Spinal cord (tissue), 10 donors: ENCODE measurements at places on chromosomes 5 and 9. TPM values are rescaled to one million over a fixed set of nuclear protein-coding genes. Genes with fewer than 3 reads are reported as not detected.

- DNase-seq, result no peak
Observed at GRCh38 chr9:83061036-83061435, 1.9 kb downstream of the RASEF start.

DNA sequence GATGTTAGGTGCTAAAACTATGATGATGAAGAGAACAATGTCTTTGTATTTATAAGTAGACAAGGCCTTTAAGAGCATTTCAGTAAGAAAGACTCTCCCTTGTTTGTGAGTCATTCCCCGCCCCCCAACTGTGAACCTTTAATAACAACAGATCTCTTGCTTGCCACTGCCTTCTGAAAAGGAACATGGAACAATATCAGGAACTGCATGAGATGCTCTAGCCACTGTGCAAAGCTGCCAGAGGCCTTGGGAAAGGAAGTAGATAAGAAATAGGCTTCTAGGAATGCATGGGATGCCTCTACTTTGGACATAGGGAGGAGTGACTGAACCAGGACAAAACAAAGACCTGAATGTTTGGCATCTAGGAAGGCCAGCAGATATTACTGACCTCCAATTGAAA is 296.1 kb upstream of the MPDZ start:
- no peak for DNase-seq

- no peak for DNase-seq
Observed at GRCh38 chr5:140988608-140989007, 22.3 kb downstream of the PCDHAC2 start.

DNA sequence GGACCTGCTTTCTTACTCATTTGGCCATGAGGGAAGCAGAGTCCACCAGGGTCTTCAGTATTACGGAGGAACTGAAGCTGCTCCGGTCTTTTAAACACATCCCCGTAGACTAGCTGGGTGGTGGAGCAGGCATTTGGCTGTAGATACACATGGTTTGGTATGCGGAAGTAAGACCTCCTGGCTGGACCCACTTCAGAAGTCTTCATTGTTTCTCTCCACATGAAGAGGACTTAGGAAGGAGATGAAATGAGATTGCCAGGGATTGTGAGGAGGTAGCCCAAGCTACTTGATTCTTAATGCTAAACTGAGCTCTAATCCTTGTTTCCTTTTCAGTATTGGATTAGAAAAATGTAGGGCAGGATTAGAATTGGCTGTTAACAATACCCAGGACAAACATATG is 32.9 kb downstream of the STXBP1 start:
- no peak for DNase-seq

- DNase-seq, result no peak
Observed at GRCh38 chr5:2699231-2699630, 52.2 kb downstream of the IRX2 start.

DNA sequence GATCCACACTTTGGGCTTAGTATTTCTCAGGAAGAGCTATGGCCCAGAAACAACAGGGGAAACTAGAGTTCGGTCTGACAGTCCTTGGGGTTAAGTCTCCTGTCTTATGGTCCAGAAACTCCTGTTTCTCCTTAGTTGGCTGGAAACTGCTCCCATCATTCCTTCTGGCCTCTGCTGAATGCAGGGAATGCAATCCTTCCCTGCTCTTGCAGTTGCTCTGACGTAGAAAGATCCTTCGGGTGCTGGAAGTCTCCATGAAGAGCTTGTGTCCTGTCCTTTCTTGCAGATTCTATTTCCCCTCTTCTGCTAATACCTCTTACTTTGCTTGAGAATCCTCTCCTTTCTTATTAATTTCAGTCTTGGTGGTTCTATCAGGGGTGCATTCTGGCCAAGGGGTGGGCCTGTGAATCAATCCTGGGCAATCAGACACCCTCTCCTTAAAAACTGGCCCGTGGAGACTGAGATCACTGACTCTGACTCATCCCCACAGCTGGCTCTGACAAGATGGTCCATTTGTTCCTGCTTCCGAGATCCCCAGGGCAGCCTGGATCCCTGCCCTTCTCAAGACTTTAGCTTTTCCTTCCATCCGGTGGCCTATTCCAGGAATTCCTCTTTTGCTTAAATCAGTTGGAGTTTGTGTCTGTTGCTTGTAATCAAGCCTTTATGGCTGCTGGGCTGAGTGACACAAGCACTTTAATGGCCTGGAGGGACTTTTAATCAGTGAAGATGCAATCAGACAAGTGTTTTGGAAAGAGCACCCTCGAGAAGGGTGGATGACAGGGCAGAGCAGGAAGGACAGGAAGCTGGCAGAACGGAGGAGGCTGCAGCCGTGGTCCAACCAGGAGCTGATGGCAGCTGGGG is 23.7 kb downstream of the PTGS1 start:
- DNase-seq, result no peak

DNA sequence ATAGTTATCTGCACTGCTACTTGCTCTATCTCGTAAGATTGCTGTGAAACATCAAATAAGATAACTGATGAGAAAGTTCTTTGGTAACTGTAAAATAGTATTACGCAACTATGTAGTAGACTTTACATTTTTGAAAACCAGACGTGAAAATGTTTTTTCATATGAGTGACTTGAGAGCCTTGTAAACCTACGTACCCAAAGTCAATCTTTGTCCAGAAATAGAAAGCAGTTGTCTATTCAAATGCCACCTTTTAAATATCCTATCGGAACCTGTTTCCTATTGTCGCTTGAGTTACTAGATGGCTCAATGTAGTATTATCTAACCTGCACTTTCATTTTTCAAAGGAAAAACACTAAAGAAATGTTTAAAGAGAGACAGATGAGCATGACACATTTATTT is 1.6 kb downstream of the FNIP1 start:
- no peak for DNase-seq

DNA sequence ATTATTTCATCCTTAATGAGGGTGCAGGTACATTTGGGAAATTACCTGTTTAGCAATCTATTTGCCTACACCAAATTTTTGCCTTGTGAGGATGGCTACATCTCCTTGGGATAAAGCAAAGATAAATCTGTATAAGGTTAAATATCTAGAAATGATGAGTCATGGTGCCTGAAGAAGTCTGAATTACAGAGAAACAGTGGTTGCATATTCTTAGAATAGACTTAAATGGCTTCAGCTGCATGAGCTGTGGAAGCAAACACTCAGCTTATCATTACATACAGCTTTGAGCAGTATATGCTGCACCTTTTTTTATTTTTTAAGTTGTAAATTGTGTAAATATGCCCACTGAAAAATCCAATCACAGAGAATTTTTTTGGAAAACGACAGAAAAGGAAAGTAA is 153.5 kb downstream of the RAPGEF6 start:
- no peak for DNase-seq

DNA sequence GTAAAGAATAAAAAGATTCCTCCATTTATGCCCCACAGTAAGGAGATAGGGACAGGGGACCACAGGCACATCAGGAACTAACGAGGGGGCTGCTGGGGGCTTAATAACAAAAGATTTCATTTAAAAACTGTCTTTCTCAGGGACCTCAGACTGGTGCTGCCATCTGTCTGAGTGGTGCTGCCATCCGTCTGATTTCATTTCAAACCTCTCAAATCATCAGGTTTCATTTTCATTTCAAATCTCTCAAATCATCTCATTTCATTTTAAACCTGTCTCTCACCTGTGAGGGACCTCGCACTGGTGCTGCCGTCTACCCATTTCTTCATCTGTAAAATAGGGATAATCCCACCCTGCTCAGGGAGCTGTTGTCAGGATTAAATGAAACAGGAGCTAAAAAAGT is 45.9 kb downstream of the ADRA1B start:
- no peak for DNase-seq

GRCh38 chr9:109973336-109973735 is 193.3 kb downstream of the PALM2AKAP2 start:
- DNase-seq, result no peak

- DNase-seq, result no peak
Observed at GRCh38 chr5:174411479-174411819, 312.9 kb upstream of the MSX2 start.

GRCh38 chr5:168064933-168065622 is 226.4 kb upstream of the WWC1 start:
- no peak for DNase-seq

DNA sequence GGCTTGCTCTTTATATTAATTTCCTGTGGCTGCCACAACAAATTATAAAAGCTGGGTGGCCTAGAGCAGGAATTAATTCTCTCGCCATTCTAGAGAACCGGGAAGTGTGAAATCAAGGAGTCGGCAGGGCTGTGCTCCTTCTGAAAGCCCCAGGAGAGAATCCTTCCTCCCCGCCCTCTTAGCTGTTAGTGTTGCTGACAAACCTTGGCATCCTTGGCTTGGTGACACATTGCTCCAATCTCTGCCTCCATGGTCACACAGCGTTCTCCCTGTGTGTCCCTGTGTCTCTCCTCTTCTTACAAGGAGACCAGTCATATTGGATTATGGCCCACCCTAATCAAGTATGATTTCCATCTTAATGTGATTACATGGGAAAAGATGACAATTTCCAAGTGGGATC is 55.9 kb upstream of the NEURL1B start:
- no peak for DNase-seq

DNA sequence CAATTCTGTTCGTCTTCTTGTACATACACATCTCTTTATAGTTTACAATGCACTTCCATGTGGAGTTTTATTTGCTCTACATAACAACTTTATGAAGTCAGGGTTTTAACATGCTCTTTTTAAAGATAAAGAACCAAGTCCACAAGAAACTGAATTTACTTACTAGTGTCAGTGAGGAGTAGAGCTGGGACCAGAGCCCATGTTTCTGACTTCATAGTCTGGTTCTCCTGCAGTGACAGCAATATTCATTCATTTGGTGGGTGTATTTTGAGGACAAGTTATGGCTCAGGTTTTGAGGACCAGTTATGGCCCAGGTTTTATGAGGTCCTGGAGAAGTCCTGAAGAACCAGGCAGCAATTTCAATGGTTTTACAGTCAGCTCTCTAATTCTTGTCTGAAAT is 481.9 kb upstream of the TNC start:
- DNase-seq, result no peak

DNA sequence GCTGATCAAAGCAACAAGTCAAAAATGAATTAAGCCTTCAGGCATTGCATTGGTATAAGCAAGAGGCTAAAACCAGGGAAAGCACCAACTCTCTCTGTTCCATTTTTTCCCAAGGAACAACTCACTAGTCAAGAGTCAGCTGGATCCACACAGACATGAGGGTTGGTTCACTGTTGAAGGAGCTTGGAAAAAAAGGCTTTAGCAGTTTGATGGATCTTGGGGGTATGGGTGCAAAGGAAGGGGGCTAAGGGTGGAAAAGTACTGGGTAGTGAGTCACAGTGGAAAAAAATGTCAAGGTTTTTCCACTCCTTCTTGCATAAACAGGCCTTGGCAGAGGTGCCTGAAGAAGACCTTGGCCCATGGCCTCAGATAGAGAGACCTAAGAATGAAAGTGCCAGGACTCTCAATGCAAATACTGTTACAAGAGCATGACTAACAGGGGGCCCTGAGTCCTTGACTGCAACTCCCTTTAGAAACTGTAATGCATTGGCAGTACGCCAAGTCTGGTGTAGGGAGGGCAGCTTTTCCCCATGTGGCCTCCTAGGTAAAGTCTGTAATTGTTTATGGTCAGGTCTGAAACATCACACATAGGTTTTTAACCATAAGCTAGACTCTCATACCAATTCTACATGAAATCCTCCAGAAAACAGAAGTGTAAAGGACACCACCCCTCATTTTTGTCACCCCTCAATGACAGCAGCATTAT is 23.7 kb downstream of the ACTL7A start:
- DNase-seq, result no peak

GRCh38 chr5:61635271-61635670 is 303.2 kb downstream of the ZSWIM6 start:
- no peak for DNase-seq

SQSTM1 gene
- total RNA-seq, result 95.6 TPM

TTC33 gene
- 45.9 TPM for total RNA-seq

INSL4 gene
- not detected for total RNA-seq
